Renal cortical epithelial cell (primary cell): ENCODE measurements at places on chromosomes 2 and 18.

- DNase-seq = no peak
These were observed 32.5 kb upstream of the PUM2 start for GRCh38 chr2:20382965-20383810.

- peak; percentile 88 for DNase-seq
These were observed 206.5 kb downstream of the SETBP1 start for GRCh38 chr18:44887227-44887631.

DNA sequence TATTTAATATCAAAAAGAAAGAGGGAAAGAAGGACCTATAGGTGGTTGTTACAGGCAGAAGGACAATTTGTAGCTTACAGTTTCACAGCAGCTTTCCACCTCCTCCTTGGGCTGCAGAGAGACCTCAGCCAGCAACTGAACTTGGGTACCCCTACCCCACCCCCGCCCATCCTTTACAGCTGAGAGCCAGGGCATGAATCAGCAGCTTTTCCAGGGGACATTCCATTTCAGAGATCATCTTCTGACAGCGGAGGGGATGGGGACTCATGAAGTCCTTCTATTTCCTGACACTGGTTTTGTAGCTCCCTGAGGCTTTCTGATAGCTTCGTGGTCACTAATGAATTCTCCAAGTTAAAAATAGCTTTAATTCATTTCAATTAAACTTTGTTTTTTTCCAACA is 96.4 kb downstream of the ITGB1BP1 start:
- DNase-seq = no peak

- no peak for DNase-seq
These were observed 293.7 kb upstream of the RND3 start for GRCh38 chr2:150781142-150781541.

DNA sequence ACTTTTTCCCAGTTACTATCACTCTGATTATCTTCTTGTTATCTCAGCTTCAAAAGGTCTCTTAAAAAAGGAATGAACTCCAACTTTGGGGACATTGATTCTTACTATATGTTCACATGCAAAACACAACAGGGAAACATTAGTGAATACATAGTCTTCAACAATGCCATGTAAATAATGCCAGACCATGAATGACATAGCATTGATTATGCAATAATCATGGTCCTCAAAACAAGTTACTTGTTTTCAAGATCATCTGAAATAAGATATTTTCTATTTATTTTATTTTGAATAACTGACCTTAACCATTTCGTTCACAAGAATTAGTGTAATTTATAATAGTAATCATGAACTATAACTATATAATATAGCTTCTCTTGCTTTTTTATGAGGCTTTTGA is 902.3 kb downstream of the MBD2 start:
- DNase-seq = no peak

DNA sequence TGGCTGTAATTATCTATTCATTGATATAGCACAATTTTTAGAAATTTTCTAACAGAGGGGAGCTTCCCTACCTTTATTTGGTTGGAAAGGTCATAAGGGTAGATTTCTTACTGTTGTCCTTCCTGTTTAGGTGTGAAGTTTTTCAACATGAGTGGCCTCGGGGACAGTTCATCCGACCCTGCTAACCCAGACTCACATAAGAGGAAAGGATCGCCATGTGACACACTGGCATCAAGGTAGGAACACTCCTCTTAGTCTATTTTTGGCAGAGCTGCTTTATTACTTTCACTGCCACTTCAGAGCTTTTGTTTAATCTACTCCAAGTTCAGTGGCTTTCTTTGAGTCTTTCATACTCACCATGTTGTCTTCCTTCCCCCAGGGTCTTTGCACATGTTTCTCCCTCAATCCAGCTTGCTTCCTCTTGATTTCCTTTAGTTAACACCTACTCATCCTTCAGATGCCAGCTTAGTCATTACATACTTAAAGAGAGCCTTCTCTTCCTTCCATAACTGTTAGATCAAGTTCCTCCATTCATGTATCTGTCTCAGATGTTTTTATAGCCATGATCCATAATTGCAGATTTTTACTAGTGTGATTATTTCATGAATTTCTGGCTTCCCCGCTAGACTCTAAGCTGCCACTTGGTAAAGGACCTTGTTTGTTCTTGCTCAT is 134.5 kb downstream of the PTRHD1 start:
- DNase-seq = no peak

GRCh38 chr2:30147715-30148610 is 1.2 kb downstream of the YPEL5 start:
- DNase-seq = no peak
